ENCODE measurements at places on chromosomes 16 and 17.

GRCh38 chr16:16018705-16019104, 69.3 kb downstream of the ABCC1 start:
- DNase-seq = no peak

DNA sequence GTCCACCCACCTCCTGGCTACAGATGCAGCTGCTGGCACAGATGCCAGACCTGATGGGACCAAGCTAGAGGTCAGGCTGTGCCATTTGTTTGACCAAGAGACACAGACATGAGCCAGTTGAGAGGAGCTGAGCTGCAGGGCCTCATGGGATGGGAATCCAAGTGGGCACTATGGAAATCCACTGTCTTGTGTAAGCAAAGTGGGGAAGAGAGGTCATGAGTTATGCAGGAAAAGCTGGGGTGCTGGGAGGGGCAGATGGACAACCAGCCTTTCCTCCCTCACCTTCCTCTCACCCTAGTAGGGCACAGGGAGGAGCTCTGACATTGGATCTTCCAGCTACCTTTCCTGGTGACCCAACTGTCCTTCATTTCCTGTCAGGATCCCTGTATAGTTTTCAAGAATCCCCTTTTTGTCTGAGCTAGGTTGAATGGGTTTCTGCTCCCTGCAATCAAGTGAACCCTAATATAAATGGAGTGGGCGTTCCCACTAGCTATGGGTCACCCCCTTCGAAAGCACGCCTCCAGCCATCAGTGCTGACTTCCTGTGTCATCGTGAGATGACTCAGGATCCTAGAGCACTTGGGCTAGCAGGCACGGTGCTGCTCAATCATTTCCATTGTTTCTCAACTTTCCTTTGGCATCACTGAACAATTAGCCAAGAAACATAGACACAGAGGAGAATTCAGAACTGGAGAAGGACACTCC, 13.6 kb downstream of the ATPAF2 start:
- no peak for DNase-seq

GRCh38 chr16:1647856-1648255, 30.2 kb upstream of the JPT2 start:
- no peak for DNase-seq

- DNase-seq = peak; percentile 58
These were observed 727 bp downstream of the CORO7 start for GRCh38 chr16:4415538-4416199.

- DNase-seq = no peak
These were observed 35.1 kb downstream of the TMEM238L start for GRCh38 chr17:10768750-10769251.

- DNase-seq = no peak
These were observed 15.8 kb upstream of the TOX3 start for GRCh38 chr16:52562770-52563169.

DNA sequence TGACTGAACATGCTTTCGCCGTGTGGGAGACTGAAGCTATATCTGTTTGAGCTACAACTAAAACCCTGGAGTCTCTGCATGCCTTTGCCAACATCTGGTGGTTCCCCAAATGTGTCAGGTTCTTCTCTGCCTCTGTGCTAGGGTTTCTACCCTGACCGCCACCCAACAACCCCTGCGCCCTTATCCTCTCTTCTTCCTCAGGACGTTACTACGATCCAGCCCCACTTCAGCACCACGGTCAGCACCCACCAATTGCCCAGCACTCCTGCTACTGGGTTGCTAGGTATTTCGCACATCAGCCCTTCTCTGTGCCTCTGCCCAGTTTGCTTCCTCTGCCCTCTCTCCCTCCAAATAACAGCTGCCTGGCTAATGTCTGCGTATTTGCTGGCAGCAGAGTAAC, 106.3 kb upstream of the HSBP1 start:
- no peak for DNase-seq

- no peak for DNase-seq
These were observed 290.3 kb downstream of the SOX9 start for GRCh38 chr17:72411124-72411563.

- DNase-seq = no peak
These were observed 759 bp downstream of the ELAC2 start for GRCh38 chr17:13016881-13017654.

GRCh38 chr16:29182501-29182900, 197.6 kb downstream of the LAT start:
- DNase-seq = no peak

- no peak for DNase-seq
These were observed 19.2 kb downstream of the TMEM114 start for GRCh38 chr16:8571061-8571596.

DNA sequence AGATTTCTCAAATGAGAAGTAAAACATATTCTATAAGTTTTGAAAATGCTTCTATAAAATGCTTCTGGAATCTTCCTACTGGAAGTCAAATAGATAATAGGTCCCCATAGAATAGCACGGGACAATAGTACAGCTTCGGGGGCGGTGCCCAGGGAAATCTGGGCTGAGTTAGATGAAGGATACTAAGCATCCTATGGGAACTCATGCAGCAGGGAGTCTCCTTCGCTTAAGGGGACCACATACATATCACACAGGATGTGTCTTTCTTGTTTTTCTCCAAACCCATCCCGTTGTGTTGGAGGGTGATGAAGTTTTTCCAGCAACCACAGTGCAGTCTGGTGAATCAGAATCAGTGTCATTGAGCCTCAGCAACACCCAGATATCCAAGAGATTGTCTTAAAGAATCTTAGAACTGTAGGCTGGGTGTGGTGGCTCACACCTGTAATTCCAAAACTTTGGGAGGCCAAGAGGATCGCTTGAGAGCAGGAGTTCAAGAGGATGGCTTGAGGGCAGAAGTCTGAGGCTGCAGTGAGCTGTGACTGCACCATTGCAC, 84.2 kb downstream of the PITPNC1 start:
- DNase-seq = no peak

- no peak for DNase-seq
These were observed 2.8 kb downstream of the XYLT2 start for GRCh38 chr17:50348522-50349242.

GRCh38 chr17:56739376-56739775, 94.3 kb downstream of the C17orf67 start:
- no peak for DNase-seq

DNA sequence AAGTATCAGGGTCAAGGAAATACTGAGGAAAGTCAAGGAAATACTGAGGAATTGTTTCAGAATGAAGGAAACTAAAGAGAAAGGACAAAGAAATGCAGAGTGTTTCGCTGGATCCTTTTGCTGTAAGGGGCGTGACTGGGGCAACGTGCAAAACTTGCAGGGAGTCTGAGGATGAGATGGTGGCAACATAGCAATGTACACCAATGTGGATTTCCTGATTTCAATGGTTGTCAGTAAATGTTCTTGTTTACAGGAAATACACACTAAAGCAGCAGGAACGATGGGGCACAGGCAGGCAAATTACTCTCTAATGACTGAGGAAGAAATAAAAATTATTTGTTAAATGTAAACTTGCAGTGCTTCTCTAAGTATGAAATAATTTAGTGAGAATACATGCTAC, 34.4 kb downstream of the ZZEF1 start:
- no peak for DNase-seq

DNA sequence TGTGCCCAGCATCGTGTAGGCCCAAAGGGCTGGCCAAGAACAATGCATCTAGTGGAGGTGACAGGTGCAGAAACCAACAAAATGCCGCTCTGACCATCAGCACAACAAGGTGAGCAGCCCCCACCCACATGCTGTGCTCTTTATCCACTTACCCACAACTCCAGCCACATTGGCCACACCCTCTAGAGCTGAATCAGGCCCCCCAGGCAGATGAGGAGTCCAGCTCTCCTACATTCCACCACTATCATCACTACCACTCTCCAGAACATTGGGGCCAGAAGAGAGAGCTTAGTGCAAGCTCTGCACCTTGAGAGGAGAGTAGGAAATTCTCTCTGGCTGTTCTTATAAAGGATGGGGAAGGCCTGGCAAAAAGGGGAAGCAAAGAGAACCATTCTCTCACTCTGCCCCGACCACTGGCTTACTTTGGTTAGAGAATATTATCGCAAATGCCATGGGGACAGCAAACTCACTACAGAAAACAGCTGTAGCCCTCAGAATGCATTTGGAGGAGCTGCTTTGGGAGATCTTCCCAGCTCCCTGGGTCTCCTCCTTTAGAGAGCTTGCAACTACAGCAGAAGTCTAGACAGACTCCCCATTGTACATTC, 75.0 kb downstream of the TMEM132E start:
- DNase-seq = no peak

DNA sequence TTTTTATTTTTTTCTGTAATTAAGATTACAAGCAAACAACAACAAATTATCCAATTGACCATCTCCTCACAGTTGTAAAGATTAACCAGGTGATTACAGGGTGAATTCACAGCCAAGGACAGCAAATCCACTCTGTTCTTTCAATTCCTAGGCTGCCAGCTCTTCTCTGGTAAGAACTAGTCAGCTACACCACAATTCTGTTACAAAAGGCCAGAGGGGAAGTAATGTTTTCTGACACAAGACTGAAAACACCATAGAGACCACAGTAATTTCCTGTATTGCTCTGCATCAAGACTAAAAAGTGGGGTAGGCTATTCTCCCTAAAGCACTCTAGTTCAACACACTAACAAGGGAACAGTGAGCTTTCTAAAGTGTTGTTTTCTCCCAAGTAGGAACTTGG, 10.6 kb downstream of the CA10 start:
- no peak for DNase-seq

GRCh38 chr17:259341-259976, 78.0 kb upstream of the DOC2B start:
- DNase-seq = no peak

GRCh38 chr16:73413830-73414190, 365.9 kb upstream of the ZFHX3 start:
- no peak for DNase-seq

- DNase-seq = no peak
These were observed 103.0 kb downstream of the SNX29 start for GRCh38 chr16:12079412-12079965.

GRCh38 chr17:21542991-21543390, 149.3 kb upstream of the KCNJ18 start:
- DNase-seq = no peak

DNA sequence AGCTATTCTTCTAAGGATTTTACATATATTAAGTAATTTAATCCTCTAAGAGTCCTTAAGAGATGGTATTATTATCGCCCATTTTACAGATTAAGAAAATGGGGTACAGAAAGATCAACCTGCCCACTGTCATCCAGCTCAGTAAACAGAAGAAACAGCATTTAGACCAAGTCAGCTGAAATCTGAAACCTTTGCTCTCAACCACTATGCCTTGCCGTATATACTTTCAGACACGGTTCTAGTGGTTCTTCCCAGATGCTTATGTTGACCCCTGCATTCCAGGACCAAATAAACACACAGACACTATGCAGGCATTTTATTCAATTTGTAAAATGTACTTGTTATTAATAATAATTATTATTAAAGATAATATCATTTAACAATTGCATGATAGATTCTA, 854.8 kb downstream of the KCNJ2 start:
- DNase-seq = no peak

GRCh38 chr17:17149520-17150447, 56.3 kb downstream of the PLD6 start:
- DNase-seq = no peak

- no peak for DNase-seq
These were observed 2.0 kb upstream of the CD300H start for GRCh38 chr17:74569020-74570003.

DNA sequence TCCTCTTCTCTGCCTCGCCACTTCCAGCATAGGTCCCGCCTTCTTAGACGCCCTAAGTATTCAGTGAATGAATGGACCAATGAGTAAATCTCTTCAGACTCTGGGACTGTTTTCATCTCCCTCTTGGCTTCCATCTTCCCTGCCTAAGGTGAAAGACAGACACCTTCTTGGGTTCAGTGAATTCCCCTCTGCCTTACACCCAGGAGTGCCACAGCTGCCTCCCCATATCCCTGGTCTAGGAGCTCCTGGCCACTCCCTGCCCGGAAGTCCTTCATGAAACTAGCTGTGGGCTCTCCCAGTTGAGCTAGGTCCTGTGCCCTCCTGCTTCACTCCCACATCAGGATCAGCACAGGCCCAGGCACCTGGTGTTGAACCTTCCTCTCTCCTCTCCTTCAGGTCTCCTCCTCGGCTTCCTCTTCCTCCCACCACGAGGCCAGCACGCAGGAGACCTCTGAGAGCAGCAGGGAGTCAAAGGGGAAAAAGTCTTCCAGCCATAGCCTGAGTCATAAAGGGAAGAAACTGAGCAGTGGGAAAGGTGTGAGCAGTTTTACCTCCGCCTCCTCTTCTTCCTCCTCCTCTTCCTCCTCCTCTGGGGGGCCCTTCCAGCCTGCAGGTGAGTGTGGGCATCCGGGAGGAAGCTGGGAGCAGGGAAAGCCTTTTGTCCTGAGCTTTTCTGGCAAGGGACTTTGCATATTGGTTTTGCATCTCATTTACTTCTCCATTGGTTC, 10.3 kb downstream of the MLLT6 start:
- no peak for DNase-seq

GRCh38 chr16:66270333-66270927, 96.1 kb upstream of the CDH5 start:
- DNase-seq = peak; percentile 15

DNA sequence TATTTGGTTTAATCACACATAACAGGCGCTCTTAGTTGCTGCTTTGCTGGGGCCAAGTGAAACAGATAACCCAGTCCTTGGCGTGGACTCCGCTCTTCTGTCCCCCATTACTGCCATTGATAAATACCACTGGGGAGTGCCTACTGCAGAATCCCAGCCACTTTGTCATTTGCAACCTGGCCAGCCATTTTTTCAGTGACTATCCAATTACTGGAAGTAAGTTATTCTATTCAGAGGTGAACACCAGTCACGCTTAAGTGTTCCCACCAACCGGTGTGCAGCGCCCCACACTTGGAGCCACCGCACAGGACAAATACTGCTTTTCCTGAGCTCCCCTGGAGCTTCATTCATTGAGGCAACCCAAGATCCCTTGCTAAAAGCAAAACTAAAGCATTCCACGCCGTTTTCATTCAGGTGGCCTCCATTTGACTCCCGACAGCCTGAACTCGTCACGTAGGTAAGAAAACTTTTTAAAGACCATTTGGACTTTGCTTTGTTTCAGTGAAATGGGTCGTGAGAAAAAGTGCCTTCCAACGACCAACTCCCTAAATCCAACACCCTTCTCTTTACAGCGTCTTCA, 1.8 kb downstream of the USP7 start:
- no peak for DNase-seq

GRCh38 chr17:77150196-77150595, 9.4 kb downstream of the SEC14L1 start:
- no peak for DNase-seq

GRCh38 chr17:80107231-80108021, 6.0 kb downstream of the GAA start:
- DNase-seq = no peak

- DNase-seq = no peak
These were observed 3.4 kb downstream of the DNAJA2 start for GRCh38 chr16:46970089-46970488.

DNA sequence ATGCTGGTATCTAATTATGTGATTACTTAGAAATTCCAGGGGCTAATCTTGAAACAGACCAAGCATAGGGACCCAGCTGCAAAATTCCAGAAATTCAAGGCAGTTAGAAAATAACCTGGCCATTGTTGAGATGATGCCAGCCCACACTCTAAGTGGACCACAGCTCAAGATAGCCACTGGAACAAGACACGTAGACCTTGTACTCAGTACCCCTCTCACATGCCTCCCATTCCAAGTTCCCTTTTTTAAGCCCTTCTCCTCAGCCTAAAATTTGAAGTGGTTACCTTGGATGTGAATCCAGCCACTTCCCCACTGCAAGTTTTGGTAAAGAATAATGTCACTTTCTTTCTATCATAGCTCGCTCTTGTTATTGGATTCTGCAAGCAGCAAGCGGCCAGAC, 4.1 kb upstream of the ZNF19 start:
- no peak for DNase-seq

GRCh38 chr17:68238164-68238870, 9.5 kb upstream of the AMZ2 start:
- DNase-seq = peak; percentile 31
